ENCODE measurements at places on chromosomes 2 and 18.

- no peak for DNase-seq
These were observed 27.6 kb downstream of the FEZ2 start for GRCh38 chr2:36570416-36570815.

GRCh38 chr18:50172367-50172766 is 22.6 kb downstream of the MYO5B start:
- DNase-seq, result no peak

- no peak for DNase-seq
These were observed 86.8 kb upstream of the PXDN start for GRCh38 chr2:1830936-1831619.

DNA sequence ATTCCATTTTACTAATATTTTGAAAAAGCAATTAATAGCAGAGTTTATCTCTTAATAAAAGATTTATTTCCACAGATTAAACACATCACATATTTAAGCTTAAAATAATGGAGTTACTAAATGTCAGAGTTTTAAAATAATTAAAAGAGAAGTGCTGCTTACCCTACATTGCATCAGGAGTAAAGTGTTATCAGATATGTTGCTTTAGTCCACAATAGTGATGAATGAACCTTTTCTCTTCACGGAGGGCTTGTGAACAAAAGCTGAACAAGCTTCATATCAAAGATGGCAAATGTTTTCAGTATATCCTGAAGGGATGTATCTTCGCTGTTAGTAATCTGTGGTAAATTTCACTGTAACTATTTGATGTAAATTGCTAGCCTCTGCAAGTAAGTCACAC is 69.4 kb upstream of the TTC27 start:
- DNase-seq, result no peak

GRCh38 chr2:216352653-216353270 is 19.5 kb downstream of the MARCHF4 start:
- no peak for DNase-seq

GRCh38 chr2:241909769-241910168 is 40.2 kb downstream of the RTP5 start:
- no peak for DNase-seq

DNA sequence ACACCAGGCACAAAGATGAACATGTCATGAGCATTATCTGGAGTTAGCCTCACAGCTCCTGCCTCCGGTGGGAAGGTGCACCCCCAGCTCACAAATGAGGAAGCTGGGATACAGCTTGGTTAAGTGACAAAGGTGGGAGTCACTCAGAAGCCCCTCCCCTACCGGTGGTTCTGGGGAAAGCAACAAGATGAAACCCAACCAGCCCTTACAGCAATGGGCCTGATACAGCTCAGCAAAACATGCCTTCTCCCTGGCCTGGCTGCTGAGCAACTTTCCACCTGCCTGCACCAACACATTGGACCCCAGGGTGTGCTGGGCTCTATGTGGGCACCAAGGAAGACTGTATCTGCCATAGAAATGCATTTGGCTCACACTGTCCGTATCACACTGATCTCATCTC is 113.2 kb downstream of the GYPC start:
- no peak for DNase-seq

DNA sequence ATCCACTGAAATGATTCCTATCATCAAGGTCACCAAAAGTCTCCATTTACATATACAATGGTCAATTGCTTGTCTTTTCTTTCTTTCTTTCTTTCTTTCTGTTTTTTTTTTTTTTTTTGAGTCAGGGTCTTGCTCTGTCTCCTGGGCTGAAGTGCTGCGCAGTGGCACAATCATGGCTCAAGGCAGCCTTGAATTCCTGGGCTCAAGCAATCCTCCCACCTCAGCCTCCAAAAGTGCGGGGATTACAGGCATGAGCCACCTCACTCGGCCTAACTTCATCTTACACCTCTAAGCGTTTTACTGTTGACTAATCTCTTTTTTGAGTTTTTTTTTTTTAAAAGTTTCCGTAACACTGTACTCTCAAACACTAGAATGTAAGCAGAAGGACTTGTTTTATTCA is 867 bp downstream of the SF3B6 start:
- no peak for DNase-seq

GRCh38 chr2:109324861-109325260 is 195.9 kb downstream of the SH3RF3 start:
- DNase-seq, result no peak

DNA sequence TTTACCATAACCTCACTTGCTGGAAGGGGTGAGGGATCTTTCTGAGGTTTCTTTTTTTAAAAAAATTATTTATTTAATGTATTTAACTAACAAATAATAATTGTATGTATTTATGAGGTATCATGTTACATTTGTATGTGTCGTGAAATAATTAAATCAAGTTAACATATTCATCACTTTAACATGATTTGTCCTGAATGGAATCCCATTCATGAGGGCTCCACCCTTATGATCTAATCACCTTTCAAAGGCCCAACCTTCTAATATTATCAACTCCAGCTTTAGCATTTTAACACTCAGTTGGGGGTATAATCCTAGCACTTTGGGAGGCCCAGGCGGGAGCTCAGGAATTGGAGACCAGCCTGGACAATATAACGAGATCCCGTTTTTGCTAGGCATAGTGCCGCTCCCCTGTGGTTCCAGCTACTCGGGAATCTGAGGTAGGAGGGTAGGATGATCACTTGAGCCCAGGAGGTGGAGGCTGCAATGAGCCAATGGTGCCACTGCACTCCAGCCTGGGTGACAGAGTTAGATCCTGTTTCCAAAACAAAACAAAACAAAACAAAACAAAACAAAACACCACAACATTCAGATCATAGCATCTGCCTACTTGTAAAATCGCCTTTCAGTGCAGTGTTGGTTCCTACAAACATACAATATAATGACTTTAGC is 1.1 kb upstream of the TAF4B start:
- no peak for DNase-seq

- no peak for DNase-seq
These were observed 2.1 kb downstream of the NCKAP1 start for GRCh38 chr2:183035954-183036669.

DNA sequence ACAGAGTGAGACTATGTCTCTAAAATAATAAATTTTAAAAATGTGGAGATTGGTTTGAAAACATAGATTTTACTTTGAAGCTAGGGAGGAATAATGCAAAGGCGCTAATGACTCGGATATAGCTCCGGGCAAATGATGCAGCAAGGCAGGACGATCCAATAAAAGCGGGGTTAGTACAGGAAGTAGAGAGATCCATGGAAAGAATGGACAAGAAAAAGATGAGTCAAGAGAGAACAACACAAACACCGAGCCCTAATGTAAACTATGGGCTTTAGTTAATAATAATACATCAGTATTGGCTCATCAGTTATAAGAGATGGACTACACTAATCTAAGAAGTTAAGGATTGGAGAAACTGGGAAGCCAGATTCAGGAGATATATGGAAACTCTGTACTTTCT is 74.5 kb downstream of the QPCT start:
- no peak for DNase-seq

DNA sequence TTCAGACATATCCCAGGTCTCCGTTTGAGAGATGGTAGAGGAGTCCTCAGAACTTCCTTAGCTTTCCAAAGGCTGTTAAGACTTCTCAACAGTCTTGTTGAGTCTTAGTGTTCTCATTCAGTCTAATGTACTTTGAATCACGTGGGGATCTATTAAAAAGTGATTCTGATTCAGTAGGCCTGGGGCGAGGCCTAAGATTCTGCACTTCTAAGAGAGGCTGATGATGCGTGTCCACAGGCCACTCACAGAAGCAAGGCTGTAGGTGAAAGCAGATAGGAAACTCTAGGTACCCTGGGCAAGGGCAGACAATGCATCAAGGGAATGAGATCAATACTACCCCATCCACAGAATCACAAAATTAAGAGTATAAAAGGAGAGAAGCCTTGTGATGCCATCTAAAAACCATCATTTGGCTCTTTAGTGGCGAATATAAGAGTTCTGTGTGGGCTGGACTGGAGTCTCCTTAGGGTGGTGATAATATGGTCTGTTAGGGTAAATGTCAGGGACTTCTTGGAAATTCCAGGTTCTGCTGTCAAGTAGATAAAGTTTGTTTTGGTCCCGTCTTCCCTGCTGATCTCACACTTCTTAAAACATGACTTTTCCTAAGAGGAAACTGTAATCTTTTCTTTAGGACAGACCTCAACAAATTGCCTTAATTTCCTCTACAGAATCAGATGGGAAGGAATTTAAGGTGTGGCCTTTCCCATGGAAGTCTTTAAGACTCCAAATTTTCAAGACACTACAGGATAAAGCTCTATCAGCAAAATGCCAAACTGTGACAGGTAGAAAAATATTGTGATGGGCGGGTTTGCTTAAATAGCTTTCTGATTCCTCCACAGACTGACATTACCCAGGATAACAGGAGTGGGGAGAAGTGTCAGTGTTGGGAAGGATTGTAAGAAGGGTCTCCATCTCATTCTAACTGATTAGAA is 45.7 kb upstream of the NEMP2 start:
- no peak for DNase-seq

DNA sequence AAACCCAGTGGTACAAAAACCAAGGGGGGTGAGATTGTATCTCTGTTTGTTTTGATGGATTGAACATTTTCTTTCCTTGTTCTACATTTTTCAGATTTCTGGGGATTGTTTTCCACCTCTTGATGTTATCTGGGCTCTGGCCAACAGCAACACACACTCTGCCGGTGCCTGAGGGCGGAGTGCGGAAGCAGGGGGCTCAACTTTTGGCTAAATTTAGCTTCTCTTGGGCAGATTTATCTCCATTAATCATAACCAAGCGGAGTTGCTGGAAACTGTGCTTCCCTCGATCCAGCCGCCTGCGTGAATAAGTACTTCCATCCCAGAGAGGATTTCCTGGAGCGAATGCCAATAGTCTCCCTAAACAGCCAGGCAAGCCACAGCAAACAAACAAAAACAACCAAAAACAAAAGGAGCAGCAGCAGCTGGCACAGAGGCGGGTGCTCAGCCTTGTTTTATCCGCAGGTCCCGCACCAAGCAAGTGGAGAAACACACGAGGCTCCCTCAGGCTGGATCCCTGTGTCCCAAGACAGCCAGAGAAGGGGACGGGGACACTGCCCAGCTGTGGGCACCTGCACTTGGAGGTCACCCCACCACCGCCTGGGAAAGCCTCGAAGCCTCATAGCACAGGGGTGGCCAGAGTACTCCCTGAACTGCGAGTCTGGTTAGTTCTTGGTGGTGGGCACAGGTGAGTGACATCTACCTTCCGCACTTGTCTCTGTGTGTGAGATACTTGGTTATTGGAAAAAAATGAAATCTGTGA is 143.4 kb downstream of the NDUFA10 start:
- DNase-seq, result no peak

- DNase-seq, result no peak
These were observed 52.3 kb upstream of the SNTG2 start for GRCh38 chr2:898319-898718.

DNA sequence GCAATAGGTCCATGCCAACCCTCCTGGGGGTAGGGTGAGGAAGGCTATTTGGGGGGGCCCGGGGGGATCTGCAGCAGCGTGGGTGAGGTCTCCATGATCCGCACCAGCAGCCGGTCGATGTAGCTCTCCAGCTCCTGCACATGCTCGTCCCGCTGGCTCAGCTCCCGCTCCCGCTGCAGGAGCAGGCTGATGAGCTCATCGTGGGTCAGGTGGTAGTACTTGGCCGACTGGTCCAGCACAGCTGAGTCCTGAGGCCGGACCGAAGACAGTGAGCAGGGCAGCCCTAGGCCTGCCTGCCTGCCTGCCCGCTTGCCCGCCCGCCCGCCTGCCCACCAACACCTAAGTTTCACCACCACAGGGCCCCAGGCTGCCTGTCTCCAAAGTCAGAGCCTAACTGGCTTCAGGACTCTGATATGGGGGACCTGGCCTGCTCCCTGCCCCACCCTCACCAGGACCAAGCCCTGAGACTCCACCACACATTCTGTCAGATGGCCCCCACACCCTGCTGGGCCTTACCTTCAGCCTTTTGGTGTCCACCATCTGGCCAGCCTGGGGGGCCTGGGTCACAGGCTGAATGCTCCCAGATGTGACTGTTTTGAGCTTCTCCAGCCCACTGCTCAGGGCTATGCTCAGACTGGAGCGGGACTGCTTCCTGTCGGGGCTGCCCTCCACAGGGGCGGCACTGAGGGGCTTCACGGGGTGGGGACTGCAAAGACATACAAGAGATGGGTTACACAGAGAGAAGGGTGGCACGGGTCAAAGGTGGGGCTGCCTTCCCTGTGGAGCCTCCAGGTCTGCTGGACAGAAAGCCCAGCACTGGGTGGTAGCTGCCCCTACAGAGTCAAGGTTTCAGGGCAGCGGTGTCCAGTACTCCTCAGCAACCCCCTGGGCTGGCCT is 4.2 kb upstream of the SFXN5 start:
- DNase-seq, result no peak

DNA sequence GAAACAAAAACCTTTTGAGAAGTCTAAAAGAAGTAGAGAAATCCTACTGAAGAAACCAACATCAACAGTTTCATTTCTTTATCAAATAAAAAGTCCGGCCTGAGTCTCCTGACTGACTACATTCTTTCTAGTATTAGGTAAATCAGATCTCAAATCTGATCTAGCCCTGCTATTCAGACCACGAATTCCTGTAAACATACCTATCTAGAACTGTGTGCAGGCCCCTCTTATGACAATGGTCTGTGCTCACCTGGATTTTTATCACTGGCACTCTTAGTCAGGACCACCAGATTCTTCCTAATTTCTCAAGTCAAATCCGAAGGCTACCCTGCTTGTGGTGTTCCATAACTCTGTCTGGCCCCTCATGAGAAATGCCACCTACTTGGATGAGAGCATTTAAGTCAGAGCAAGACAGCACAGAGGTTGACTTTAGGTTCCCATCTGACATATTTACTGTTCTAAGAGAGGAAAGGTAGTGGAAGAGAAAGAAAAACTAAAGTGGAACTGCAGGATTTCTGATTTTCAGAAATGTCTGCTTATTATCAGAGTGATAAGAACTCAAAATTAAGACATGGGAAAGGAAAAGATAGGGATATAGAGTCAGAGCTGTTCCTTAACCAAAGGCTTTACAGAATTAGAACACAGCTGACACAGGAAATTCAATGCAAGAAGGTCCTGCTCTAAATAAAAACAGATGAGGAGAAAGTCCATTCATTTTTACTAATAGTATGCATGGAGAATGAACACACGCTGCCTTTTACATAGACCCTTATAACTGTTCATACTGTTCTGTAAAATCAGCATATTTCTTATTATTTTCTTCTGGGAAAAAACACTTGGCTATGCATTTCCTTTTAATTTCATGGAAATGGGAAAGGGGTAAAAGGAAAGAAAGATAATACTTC is 56.5 kb downstream of the SLC8A1 start:
- no peak for DNase-seq

GRCh38 chr2:233334915-233335314 is 19.4 kb upstream of the DGKD start:
- no peak for DNase-seq

DNA sequence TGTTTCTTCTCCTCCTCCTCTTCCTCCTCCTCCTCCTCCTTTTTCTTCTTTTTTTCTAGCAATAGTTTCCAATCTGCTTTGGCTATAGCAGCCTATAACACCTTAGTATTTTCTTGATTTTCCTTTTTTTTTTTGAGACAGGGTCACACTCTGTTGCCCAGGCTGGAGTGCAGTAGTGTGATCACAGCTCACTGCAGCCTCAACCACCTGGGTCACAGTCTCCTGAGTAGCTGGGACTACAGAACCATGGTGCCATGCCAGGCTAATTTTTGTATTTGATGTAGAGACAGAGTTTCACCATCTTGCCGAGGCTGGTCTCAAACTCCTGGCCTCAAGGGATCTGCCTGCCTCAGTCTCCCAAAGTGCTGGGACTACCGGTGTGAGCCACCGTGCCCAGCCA is 10.7 kb upstream of the THNSL2 start:
- DNase-seq, result no peak
